ENCODE measurements at places on chromosomes 16 and 17.

DNA sequence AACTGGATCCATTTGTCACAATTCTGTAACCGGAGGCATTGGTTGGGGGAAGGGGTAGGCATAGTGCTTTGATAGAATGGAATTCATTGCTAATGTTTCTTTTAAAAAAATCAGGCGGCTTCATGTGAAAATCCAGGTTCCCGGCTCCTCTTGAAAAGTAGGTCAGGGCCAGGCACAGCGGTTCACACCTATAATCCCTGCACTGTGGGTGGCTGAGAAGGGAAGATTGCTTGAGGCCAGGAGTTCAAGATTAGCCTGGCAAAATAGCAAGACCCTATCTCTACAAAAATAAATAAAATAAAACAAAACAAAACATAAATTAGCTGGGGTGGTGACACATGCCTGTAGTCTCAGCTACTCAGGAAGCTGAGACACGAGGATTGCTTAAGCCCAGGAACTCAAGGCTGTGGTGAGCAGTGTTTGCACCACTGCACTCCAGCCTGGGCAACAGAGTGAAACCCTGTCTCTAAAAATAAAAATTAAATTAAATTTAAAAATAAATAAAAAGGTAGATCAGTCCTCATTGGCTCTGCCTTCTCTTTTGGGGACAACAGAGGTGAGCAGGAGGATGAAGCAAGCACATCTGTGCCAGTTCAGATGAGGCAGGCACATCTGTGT, 466.5 kb downstream of the HS3ST4 start:
- DNase-seq: no peak

GRCh38 chr17:67514998-67515397, 137.9 kb downstream of the PITPNC1 start:
- no peak for DNase-seq

GRCh38 chr17:79613195-79613772, 2.4 kb upstream of the RBFOX3 start:
- no peak for DNase-seq

- no peak for DNase-seq
Observed at GRCh38 chr16:11524098-11524760, 62.5 kb downstream of the LITAF start.

GRCh38 chr16:4133897-4134372, 17.7 kb upstream of the ADCY9 start:
- no peak for DNase-seq

DNA sequence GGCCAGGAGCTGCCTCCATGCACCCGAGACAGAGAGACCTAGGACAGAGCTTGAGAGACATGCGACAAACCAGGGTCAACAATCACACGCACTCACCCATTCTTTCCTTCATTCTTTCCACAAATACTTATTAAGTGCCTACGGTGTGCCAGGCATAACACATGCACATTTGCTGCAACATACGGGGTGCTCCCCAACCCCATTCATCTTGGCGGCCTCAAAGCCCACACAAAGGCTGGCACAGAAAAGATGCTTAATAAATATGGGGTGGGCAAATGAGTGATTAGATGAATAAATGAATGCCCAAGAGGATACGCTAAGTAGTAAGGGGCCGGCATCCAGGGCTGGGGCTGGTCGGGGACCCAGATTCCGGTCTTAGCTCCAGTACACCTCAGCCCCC, 117.9 kb downstream of the ZNF423 start:
- DNase-seq: no peak

- DNase-seq: no peak
Observed at GRCh38 chr16:13587181-13587580, 332.8 kb upstream of the ERCC4 start.

DNA sequence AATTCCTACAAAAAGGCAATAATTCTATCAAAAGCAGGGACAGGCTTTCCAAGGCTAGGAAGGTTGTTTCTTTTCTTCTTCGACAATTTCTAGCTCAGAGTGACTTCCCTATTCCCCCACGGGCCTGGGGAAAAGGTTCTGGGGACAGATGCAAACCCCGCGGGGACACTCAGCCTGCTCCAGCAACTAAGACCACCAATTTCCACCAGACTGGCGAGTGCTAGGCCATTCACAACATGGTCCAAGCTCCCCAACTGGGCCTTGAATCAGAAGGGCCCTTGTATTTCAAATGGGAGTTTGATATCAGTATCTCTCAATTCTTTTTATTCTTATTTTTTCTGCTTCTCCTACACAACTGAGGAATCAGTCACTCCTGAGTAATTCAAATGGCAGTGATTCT, 86.7 kb downstream of the USP31 start:
- DNase-seq: no peak

GRCh38 chr17:80283116-80283852, 22.6 kb downstream of the RNF213 start:
- DNase-seq: no peak

DNA sequence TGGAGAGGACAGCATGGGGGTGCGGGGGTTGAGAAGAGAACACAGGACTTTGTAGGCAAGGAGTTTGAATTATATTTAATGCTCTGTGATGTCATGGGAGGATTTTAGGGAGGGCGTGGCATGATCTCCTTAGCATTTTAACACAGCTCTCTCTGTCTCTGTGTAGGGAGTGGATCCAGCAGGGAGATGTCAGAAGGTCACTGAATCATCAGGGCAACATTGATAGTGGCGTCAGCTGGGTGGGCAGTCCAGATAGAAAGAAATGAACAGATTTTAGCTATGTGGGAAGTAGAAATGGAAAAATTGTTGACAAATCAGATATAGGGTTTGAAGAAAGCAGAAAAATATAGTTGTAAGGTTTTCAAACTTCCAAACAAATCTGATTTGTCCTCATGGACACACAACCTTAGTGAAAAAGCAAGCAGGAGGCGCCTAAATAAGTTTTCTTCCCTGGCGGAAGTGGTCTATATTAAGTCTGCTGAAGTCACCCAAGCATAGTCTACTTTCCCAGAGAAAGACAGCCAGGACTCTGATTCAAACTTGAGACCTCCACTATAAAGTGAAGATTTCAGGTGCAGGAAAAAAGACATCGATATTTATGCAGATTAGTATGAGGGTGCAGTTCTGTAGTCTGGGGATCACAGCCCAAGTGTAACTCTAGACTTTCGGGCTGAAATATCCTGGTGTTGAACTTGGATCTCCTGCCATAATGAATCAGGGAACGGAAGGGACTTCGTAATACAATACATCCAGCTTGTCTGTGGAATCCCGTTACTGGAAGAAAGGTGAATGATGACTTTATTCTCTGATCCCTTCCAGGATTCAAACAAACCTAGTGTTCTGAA, 10.1 kb upstream of the PCTP start:
- DNase-seq: no peak

GRCh38 chr16:1341495-1342420, 8.3 kb downstream of the BAIAP3 start:
- no peak for DNase-seq

DNA sequence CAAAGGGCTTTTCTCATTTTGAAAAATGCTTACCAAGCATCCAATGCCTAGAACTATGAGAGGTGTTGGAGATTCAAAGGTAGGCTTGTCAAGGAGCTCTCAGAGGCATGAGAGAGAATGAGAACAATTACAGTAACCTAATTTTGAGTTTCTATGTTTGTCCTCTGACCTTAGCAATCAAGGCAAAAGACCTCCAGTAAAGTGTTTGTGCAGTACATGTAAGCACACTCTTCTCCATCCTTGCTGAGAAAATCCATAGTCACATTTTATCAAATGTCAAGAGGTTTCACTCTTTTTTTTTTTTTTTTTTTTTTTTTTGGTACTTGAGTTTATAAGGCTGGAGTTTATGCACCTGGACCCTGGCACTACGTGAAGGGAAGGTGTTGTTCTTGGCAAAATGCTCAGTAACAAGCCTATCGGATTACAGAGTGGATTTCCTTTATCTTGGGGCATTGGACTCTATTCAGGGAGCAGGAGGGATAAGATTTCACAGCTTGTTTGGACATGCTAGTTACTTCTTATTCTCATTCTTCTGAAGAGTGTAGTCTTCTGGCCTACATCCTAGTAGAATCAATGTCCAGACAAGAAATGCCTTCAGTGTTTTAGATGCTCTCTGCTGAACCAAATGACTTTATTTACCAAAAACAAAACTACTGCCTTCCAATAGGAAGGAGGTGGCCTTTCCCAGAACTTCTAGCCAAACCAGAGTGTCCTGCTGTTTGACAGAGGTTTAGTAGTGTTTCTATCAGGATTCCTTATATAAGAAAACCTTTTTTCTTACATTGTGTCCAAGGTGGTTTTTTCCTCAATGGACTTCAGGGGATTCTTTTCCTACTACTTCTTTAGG, 21.9 kb downstream of the KCNJ2 start:
- no peak for DNase-seq

GRCh38 chr17:48004983-48005382, 32.6 kb downstream of the COPZ2 start:
- no peak for DNase-seq

DNA sequence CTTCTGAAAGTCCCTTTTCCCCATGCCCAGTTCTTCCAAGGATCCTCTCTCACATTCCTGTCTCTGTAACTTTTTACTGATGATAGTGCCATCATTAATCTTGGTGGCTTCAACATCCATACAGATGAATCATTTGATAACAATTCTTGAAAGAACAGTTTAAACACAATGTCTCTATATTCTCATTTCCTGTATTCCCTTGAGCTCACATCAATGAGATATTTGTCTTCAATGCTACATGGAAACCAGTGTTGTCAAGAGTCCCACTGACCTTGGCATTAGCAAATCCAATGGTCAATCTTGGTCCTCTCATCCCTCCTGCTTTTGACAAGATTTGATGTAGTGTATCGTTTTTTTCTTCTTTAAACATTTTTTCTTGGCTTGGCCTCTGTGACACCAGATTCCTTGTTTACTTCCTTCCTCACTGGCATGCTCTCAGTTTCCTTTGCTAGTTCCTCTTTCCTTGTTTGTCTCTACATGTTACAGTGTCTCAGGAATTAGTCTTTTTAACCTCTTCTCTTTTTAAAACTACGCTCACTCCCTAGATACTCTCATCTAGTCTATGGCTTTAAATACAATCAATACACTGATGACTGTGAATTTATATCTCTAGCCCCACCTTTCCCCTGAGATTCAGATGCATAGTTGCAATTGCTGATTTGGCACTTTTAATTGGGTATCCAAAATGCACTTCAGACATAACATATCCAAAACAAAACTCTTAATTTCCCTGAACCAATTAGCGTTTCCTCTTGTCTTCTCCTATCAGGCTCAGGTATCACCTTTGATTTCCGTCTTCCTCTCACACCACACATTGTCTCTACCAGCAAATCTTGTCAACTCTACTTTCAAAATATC, 134.0 kb downstream of the MYO1D start:
- DNase-seq: no peak
